ENCODE measurements at places on chromosomes 12 and 14.

DNA sequence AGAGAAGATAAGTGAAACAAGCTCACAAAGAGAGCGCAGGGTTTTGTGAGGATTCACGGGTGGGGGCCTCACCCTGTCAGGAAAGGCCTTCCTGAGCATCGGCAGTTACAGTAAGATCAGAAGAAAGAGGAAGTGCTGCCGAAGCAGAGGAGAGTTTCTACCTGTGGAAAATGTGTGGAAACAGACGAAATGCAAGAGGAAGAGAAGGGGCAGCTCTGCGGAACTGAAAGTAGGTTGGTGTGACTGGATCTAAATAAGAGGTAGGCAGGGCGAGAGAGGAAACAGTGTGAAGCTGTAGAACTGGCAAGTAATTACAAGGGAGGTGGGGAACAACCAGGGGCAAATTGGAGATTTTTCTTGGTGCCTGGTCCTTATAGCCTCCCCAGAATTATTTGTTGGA is 2.6 kb downstream of the GPR68 start:
- DNase-seq, result peak; percentile 50

DNA sequence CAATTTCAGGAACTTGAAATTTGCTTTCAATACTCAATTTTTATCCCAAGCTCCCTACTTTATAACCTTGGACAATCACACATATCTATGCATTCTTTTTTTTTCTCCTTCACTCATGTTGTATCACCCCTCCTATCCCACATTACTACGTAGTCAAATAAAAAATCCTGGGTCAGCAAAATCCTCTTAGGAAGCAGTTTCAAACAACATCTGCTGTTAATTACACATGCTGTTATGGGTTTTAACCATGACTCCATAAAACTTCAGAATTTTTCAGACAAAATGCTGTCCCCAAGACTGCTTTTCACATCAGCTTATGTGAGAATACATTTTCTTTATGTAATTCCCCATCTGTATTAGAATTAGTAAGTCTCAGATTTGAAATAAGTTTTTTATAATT is 61.7 kb downstream of the LRFN5 start:
- no peak for DNase-seq

DNA sequence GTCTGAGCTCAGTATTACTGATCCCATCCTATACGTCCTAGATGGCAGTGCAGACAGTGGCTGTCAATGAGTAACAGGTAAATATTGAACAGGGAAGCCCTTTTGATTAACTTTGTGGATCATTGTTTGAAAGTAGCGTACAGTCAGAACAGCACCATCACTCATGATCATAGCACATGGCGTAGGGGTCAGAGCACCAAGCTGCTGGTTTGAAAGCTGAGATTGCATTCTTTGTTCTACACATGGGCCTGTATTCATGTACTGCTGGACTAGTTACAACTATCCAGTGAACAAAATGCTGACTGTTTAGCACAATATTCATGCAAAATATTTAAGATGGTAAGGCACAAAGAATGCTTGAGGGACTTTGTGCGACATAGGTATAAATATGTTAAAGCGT is 131.8 kb downstream of the NPAS3 start:
- no peak for DNase-seq

- no peak for DNase-seq
These were observed 48.4 kb downstream of the FNTB start for GRCh38 chr14:65035049-65035448.

GRCh38 chr12:4216187-4216927 is 57.2 kb upstream of the CCND2 start:
- DNase-seq, result no peak
